ENCODE measurements at places on chromosomes 6 and 20.

DNA sequence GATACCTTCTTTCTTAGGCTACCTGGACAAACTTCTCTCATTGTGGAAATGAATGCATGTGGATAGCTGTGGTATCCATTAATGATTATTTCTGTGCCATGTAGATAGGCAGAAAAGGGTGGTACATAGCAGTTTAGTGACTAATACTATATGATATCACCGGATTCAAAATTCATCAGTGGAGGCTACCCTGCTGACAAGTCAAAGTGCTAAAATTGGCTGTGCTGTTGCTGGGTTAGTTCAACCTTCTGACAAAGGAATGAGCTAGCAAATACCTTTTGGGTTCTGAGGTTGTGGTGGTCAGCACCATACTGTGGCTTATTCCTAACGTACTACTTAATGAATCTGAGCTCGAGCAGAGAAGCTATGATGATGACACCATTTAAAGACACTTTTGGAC lies 109.1 kb downstream of the TFAP2B start:
- DNase-seq: no peak

DNA sequence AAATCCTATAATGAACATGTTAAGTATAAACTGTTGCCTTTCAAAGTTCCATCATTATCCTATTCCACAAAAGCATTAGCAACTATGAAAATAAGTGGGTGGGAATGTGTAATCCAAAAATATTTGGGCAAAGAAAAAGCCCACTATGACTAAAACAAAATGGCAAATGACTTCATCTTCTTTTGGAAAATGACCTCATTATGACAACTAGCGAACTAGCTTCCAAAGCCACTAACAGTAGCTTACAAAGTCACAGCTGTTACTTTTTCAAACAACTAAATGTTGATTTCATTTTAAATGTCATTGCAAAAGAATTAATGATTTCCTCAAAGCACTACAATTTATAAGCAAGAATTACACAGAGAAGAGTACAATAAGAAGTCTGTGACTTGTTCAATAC lies 49.8 kb upstream of the RUNX2 start:
- DNase-seq: no peak

- DNase-seq: no peak
Observed at GRCh38 chr20:38129893-38130609, 35.0 kb downstream of the TGM2 start.

DNA sequence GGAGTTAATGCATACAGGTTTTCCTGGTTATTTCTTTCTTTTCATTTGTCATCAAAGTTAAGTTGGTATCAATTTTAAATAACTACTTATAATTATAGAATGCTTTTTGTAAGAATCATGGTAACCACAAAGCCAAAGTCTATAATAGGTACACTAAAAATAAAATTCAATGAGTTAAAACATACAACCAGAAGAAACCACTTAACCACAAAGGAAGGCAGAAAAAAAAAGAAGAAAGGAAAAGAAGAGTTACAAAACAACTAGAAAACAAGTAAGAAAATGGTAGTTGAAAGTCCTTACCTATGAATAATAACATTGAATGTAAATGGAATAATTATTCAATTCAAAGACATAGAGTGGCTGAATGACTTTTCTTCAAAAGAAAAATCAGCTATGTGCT lies 45.6 kb downstream of the THBS2 start:
- DNase-seq: no peak

DNA sequence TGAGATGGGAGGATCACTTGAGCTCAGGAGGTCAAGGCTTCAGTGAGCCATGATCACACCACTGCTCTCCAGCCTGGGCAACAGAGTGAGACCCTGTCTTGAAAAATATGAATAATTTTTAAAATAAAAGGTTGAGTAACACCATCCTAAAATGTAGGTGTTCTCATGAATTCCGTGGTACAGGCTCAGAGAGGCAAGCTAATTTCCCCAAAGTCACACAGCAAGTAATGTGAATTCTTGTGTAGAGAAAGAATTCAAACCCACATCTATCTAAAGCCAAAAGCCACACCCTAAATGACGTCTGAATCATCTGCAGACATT lies 80.5 kb downstream of the ZNF217 start:
- DNase-seq: no peak

DNA sequence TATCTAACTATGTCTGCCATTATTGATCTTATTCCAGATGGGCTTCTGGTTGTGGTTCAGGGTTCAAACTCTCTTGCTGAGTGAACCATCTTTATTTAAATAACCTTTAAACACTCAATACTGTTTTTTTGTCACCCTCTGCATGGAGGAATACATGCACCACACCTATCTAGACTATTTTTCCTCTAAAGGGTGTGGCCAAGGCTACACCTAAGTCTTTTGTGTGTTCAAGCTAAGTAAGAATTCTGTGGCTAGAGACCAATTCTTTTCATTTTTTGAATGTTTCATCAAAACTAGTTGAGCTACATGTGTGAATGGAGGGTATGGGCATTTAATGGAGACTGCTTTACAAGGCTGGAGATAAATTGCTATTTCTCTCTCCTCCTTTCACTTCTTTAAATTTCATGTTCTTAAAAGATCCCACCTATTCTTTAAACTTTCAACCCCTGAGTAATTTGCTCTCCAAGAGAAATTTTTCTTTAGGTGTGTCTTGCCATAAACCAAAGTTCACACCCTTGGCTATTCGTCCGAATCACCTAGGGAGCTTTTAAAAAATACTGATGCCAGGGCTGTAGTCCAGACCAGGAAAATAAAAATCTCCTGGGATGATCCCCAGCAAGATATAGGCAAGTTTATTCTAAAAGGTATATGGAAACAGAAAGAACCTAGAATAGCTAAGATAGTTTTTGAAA lies 24.8 kb upstream of the MBOAT1 start:
- no peak for DNase-seq

DNA sequence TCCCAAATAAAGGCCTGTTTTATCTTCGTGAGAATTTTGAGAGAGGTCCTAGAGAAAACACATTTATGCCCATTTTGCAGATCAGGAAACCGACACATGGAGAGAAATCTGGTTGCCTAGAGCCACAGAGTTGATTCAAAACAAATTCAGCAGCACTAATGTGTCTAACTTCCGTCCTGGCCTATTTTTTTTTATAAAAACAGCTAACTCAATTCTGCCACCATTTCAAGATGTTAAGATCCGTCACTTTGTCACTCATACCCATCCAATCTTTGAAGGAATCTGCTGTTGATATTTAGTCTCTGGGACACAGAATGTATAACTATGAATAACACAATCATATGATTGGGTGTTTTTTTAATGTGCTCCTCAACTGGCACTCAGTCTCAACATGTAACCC lies 611.1 kb upstream of the ARID1B start:
- no peak for DNase-seq

GRCh38 chr6:66866801-66867200 lies 1159.8 kb upstream of the EYS start:
- no peak for DNase-seq

DNA sequence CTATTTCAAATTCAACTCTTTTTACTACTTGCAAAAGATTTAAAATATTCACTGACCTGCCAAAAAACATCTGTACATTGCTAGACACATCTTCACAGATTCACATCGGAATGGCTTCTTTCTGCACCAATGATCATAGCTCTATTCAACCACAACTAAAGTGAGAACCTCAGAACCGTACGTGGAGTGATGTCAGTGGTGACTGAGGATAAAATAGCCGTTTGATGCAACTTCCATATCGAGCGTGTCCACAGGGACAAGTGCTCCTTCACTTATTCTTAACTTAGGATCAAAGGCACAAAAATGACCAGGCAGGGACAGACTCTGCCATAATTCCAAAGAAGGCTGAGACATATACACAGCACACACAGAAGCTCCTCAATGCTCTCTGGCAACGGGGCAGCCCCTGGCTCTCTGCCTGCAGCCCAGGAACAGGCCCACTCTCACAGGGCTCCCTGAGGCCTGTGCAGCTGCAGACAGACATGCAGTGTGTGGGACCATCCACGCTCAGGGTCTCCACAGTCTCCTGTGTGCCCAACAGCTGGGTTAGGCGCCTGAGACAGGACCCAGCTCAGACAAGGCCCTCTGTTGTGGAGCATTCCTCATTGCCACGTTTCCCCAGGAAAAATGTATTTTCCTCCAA lies 22.8 kb downstream of the FYN start:
- no peak for DNase-seq

- DNase-seq: no peak
Observed at GRCh38 chr6:116386581-116387299, 16.0 kb downstream of the DSE start.

GRCh38 chr6:65745614-65746013 lies 38.6 kb upstream of the EYS start:
- DNase-seq: no peak

GRCh38 chr20:3754276-3754630 lies 13.3 kb downstream of the ADISSP start:
- DNase-seq: no peak

DNA sequence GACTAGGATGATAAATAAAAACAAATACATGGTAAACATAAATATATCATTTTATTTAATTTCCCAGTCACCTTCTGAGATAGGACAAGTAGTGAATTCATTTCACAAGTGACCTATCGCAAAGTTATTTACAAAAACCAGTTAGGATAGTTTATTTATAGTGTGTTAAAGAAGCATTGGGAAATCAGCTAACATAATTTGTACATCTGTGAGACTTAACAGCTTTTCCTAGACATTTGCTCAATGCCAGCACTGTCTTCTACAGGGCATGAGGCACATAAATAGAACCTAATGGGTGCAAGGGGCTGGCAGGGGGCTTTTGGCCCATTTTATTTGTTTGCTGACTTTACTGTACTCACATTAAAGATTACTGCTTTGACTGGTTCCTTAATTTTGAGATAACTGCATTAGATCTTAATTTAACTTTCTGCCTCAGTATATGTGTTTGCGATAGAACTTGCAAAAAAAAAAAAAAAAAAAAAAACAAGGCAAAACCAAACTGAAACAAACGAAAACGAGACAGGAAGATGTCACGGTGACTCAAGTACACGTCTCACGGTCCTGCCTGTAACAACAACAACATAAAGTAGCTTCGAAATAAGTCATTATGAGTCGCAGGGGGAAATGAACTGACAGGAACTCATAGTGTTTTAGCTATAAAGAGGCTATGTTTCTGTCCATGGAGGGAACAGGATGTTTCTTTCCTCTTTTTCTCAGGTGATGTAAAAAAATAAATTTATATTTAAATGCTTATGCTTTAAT lies 133.7 kb upstream of the GMDS start:
- no peak for DNase-seq

DNA sequence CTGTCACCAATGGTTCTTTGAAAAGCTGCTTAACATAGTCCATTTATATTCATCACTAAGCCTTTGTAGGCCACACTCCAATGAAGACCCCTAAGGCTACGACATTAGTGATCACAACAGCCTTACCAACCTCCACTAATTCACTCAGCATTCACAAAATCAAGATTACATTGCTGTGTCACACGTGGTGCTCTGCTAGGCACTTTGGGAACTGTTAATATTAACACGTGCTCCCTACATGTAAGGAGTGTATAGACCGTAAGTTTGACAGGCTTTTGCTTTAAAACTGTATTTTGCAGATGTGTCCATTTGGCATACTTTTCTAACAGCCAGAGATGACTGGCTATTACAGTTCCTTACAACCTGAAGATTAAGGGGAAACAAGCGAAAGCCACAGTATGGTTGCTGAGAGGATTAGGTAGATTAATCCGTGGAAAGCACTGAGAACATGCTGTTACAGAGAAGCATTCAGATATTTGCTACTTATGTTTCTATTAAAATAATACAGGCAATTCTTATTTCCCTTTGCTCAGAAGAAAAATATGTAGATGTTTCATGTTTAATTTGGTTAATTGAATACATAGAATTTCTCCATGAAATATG lies 69.7 kb downstream of the SAMD3 start:
- DNase-seq: no peak

GRCh38 chr6:1082285-1082935 lies 229.5 kb upstream of the FOXQ1 start:
- no peak for DNase-seq

GRCh38 chr20:51169813-51170212 lies 146.9 kb upstream of the KCNG1 start:
- DNase-seq: no peak

DNA sequence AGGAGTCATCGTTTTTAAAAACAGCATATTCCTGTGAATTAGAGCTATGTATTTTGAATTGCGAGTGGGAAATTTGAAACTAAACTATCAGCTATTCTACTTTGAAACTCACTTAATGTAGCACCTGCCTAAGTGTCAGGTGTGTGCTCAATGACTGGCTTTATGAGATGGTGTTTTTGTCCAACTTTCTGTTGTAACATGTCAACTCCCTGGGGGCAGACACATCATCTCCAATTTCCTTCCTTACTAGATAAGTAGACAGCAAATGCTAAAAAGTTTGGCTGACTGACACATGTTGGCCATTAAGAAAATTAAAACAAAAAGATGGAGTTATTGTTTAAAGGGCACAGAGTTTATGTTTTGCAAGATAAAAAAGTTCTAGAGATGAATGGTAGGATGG lies 226.9 kb downstream of the TFAP2B start:
- no peak for DNase-seq

GRCh38 chr6:83117802-83118201 lies 50.3 kb downstream of the DOP1A start:
- no peak for DNase-seq

- DNase-seq: no peak
Observed at GRCh38 chr20:11120431-11120830, 446.6 kb upstream of the JAG1 start.

DNA sequence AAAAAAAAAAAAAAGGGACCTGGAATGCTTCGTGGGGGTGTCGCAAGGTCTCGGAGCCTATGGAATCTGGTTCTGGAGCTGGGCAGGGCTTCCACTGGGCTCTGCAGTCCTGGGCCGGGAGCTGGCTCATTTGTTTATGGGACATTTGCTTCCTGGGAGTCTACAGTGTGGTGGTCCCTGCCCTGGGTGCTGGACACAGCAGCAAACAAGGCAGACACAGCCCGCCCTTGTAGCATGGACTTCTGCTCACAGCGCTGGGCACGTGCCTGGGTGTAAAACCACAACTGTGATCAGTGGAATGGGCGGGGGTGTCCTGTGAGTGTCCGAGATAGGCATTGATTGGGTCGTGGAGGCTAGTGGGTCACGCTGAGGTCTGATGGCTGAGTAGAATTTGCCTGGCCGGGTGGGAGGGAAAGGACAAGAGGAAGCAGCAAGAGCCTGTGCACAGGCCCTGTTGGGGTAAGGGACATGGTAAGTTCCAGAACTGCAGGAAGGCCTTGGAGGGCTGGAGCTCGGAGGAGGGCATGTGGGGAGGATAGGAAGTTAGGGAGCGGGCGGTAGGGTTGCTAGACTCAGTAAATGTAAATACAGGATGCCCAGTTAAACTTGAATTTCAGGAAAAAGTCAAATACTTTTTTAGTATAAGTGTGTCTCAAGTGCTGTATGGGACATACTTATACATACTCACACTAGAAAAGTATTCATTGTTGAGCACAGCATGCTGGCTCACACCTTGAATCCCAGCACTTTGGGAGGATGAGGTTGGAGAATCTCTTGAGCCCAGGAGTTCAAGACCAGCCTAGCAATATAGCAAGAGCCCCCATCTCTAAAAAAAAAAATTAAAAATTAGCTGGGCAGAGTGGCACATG lies 61.3 kb upstream of the PMEPA1 start:
- no peak for DNase-seq

Measured in stimulated activated CD8-positive, alpha-beta memory T cell treated with anti-CD3 and anti-CD28 coated beads, Interleukin-15, amount 100 ng/mL, for 1 hour (primary cell).